ENCODE measurements at places on chromosomes 4 and X. TPM values are rescaled to one million over a fixed set of nuclear protein-coding genes. Genes with fewer than 3 reads are reported as not detected.

DNA sequence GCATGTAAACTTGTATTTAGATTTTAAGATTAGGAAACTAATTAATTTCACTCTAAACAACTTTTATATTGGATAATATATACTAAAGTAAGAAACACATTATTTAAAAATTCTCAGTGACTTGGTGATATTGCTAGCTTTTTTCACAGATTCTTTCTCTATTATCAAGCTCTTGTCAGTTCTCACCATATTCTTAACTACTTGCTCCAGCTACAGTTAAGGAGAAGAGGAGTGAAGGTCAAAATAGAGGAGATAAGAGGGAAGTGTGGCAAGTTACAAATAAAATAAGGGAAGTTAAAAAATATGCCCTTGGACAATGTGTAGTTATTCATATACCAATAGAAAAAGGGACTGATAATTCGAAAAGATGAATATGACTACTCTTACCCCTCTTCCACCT is 34.7 kb upstream of the NAF1 start:
- no peak for DNase-seq

- DNase-seq = no peak
Observed at GRCh38 chrX:31331928-31332327, 260.1 kb upstream of the FTHL17 start.

XAGE1A gene
- total RNA-seq = not detected

TNIP3 gene
- not detected for total RNA-seq

DNA sequence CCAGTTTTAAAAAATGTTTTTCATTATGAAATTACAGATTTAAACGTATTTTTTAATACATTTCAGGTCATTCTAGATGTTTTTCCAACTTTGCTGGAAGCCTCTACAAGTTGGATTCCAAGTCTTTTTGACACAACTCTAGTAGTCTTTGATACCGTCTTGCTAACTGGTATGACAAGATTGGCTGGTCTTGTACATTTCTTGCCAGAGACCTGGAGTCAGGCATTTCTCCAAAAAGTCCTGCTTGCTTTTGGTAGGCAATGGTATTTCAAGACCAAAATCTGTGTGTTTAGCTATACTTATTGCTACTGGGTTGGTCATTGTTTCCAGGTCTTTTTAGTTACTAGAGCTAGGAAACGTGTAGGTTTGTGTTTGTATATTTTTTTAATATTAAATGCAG is 64.6 kb downstream of the SLAIN2 start:
- DNase-seq = no peak

DYNLT3 gene
- 13.4 TPM for total RNA-seq

- no peak for DNase-seq
Observed at GRCh38 chr4:174320494-174321199, 36.9 kb downstream of the CEP44 start.

USP17L17 gene
- total RNA-seq = not detected

DNA sequence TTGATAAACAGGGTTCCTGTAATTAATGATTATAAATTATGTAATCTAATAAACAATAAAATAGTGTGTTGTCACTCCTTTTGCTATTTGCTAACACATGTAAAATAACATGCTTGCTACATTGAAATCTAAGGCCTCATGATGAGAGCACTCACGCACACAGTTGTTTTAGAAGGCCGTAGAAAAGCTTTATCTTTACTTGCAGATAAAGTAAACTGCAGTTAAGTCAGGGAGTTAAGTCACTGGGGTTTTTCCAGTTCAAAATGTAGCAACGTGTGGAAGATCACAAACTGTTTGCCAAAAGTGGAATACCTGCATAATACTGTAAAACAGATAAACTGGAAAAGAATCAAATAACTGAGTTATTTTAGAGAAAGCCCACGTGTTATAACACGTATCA is 187.3 kb upstream of the PACRGL start:
- DNase-seq = no peak

ADRA2C gene
- 4.8 TPM for total RNA-seq

- peak; percentile 22 for DNase-seq
Observed at GRCh38 chrX:23792861-23793553, 10.0 kb downstream of the SAT1 start.

DNA sequence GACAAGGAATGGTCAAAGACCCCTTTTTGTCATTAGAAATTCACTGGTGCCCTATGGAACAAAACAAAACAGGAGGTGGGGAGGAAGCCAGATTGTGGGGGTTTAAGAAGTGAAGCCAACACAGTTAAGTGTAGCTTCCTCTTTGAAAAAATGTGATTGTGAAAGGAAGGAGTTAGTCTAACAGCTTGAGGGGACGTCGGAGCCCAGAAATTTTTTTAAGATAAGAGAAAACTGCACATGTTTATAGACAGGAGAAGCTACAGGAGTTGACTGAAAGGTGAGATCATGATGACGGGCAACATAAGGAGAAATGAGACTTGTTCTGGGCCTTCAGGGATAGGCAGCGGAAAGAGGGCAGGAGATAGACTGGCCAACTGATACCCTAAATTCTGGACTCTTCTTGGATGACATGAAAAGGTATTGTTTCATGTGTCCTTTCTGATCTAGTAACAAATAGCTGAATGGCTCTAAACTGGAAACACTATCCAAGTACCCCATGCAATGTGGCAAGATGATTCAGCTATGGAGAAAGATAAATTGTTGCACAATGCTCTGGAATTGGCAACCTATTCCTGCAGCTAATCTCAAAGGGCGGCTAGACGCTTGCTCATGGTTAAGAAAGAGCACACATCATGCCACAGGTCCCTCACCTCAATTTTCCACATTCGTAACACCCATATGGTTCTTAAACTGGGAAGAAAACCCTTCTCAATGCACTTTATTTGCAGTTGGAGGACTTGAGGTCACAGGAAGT is 3.7 kb upstream of the HDAC8 start:
- no peak for DNase-seq

DNA sequence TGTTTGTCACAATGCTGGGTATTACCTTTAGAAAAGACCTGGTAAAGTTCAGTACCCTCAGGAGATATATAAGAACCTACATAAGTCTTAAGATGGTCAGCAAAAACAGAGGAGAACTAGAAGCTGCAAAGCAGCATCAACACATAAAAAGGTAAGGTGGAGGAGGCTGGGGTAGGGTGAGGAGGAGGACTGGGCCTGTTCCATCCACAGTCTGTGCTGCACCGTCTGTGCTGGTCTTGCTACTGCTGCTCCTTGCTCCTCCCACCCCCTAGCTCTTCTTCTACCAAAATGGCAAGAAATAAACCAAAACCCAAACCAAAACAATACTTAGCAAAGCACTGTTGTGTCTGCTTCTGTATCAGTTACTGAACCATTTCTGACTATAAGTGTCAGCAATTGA is 102.2 kb downstream of the CDS1 start:
- DNase-seq = no peak

DNA sequence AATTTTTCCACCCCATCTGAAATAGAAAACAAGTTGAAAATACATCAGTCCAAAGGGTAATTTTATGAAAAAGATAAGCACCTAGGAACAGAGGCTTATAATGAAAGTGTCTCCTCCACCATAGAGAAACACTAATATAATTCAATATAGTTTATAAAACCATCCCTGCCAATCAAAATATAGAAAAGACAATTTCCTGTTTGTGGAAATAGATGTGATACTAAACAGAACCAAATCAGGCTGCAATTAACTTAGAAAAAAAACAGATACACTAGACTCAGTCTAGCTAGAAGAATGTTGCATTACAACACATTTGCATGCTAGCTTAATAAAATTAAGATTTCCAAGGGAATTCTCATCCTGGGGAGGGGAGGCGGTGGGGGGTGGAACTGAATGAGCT is 68.2 kb downstream of the ENOX2 start:
- DNase-seq = no peak

CNGA1 gene
- total RNA-seq = not detected

DNA sequence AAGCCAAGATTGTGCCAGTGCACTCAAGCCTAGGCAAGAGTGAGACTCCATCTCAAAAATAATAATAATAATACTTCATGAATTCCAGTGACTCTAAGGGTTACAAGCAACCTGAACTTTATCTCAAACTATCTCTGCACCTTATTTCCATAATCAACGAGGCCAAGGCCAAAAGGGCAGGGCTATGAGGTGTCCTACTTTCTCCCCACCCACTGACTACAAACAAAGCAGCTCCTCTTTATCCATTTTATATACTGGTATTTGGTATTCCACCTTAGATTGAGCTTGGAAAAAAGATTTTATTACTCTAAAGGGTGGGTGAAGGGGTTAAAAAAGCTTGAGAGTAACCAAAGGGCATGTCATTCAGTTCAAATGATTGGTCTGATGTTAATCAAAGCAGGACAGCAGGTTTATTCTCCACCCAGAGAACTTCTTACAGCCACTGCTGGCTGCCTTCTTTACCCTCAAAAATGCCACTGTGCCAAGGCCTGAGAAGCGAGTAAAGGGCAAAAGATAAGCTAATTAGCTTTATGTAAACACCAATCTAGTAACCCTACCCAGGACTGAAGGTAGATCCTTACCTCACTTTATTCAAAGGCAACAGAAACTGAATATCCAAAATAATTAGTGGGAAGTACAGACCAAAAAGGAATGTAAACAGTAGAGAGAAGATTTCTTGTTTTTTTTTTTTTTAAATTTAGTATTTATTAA is 28.2 kb downstream of the APOO start:
- DNase-seq = no peak

DNA sequence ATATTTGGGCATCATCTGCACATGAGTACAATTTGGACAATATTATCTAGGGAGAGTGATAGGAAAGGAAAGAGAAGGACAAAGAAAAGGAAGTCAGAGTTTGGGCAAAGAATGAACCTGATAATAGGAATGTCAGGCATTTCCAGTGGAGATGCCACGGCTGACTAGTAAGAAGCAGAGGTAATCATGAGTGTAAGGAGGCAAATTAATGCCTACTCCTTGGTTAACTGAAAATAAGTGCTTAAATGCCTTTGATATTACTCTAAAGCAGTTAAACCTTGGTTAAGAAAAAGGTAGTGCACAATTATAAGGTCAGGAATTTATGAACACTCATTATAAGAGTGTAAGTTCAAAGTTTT is 99.2 kb upstream of the DDIT4L start:
- no peak for DNase-seq

GSX2 gene
- not detected for total RNA-seq

CT45A2 gene
- total RNA-seq = not detected

DNA sequence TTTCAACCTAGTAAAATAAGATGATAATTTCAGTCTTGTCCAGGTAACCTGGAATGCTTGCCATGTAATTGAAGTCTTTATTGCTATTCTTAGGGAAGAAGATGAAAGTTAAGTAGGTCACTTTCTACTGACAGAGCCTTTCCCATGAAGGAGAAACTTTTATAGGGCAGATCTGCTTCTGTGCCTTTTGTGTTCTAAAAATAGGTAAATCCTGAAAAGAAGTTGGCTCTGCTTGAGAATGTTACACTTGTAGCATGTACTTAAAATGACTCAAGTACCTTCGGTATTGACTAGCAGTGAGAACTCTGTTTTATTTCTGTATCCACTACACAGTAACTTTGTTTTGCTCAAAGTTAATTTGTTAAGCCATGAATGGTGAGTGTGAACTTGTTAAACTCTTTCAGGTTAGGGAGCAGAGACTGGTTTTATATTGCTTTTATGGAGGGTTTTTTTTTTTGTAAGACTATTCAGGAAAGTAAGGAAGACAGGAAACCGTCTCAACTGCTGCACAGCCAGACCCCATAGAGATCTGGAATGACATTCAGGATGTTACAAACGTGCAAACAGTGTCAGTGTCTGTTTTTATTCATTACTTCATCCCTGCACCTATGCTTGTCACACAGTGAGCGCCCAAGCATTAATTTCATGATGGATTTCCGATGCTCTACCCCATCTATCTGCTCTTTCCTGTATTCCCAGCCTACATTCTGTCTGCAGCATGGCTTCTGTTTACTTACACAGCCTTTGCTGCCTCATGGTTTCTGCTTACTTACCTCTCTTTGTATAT is 53.0 kb downstream of the SEPTIN11 start:
- no peak for DNase-seq

DNA sequence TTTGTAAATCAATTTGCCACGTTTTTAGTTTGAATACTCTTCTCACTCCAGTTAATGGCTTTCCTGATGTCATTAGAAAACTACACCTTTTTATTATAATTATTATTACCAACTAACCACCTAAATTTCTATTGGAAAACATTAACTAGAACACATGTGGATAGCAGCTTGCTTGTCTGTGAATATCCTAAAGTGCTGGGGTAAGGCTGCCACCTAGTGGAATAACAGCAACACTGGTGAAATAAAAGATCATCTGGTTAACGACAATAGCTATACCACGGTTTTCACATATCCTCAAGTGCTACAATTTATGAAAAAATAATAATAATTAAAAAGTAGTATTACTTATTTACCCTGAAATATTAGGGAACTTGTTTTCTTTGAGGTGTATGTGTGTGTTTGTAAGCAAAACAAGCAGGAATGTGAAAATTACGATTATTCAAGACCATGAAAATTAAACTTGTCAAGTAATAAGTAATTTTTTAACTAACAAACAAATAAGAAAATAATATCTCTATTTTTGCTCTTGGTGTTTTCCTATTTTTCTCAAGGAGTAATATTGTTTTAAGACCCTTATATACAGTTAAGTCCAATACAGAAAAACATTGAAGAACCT is 130.1 kb upstream of the TECRL start:
- DNase-seq = peak; percentile 38

GRCh38 chr4:186781032-186781917 is 57.6 kb upstream of the FAT1 start:
- DNase-seq = no peak

Data from glutamatergic neuron (in vitro differentiated cells).